Fibroblast of pulmonary artery (primary cell): ENCODE measurements at places on chromosomes 7 and 10.

DNA sequence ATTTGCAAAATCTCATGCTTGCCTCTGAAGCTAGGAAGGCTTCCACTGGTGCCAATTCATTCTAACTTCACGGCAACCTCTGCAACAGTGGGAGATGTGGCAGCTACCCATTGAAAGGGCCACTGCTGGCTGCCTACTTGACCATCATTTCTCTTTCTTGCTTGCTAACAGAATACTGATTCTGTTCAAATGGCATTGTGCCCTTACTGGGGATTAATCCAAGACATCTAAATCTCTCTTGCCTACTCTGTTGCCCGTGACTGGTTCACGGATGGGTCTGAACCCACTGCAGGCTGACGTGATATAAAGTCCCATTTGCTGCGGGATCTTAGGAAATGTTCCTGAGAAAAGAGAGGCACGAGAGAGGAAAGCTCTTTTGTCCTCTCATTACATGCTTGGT is 51.3 kb upstream of the GSDME start:
- no peak for DNase-seq

DNA sequence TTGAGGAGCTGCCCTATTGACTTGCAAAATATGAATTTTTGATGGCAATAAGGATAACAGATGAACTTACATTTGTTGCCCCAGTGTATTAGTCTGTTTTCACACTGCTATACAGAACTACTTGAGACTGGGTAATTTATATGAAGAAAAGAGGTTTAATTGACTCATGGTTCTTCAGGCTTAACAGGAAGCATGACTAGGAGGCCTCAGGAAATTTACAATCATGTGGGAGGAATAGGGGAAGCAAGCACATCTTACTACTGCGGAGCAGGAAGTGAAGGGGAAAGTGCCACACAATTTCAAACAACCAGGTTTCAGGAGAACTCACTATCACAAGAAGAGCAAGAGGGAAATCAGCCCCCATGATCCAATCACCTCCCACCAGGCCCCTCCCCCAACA is 57.9 kb downstream of the ZNF22 start:
- DNase-seq: peak; percentile 43

DNA sequence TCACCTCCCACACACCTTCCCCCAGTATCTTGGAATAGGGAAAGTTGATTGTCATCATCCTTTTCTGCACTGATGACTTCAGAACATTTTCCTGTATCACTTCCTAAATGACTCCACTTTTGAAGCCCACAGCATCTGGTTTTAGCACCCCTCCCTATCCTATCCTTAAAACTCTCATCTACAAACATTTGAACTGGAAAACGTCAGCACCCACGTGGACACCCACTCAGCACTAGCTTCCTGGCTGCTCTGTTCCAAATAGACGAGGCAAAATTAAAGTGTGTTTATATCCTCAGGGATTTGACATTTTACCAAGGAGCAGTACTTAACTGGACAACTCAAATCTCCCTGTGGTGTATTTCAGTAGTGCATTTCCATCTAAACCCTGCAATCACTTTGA is 73.9 kb downstream of the REEP3 start:
- DNase-seq: peak; percentile 19

- DNase-seq: no peak
Measured at GRCh38 chr10:126670895-126671261, 385 bp upstream of the C10orf90 start.

DNA sequence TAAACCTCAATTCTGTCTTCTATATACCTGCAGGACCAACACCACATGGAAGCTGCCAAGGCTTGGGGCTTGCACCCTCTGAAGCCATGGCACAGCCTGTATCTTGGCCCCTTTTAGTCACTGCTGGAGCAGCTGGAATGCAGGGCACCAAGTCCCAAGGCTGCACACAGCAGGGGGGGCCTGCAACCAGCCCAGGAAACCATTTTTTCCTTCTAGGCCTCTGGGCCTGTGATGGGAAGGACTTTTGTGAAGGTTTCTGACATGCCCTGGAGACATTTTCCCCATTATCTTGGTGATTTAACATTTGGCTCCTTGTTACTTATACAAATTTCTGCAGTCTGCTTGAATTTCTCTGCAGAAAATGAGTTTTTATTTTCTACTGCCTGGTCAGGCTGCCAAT is 123.2 kb upstream of the PCGF5 start:
- no peak for DNase-seq

- no peak for DNase-seq
Measured at GRCh38 chr10:119024882-119025281, 4.6 kb upstream of the NANOS1 start.

DNA sequence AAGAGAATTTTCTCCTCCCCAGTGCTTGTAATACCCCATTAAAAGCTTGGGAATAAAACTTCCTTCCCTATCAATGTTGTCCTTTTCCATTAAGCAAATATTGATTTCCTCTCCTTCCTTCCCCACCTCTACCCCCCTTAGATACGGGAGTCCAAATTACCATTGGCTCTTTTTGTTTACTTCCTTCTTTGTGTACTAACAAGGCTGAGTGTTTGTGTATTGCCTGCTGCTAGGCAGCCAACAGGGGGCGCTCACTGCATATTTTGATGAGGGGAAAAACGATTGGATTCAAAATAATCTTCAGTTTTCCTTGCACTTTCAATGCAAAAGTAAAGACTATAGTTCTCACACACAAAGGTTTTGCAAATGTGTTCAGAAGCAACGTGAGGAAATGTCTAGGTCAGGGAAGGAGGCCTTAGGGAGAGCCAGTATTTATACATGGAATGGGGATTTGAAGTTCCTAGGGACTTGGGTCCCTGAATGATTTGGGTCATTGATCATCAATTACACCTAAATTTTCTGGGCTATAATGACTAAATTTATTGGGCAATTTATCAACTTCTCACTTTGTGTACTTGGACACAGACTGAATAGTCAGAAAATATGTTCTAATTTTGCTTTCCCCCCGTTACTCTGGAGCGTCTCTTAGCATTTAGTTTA is 23.6 kb upstream of the VPS41 start:
- peak; percentile 65 for DNase-seq

DNA sequence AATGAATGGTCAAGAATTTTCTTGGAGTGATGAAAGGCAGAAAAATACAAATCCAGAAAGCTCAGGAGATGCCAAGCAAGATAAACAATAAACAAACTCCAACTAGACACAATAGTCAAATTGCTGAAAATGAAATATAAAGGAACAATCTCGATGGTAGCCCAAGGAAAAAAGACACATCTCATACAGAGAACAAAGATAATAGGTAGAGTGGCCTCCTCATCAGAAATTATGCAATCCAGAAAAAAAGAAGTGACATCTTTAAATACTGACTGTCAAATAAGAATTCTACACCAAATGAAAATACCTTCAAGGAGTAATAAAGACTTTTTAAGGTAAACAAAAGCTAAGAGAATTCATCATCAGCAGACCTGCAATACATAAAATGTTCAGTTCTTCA is 150.4 kb downstream of the ANK3 start:
- DNase-seq: no peak

GRCh38 chr10:97140049-97140846 is 45.5 kb downstream of the SLIT1 start:
- DNase-seq: no peak

DNA sequence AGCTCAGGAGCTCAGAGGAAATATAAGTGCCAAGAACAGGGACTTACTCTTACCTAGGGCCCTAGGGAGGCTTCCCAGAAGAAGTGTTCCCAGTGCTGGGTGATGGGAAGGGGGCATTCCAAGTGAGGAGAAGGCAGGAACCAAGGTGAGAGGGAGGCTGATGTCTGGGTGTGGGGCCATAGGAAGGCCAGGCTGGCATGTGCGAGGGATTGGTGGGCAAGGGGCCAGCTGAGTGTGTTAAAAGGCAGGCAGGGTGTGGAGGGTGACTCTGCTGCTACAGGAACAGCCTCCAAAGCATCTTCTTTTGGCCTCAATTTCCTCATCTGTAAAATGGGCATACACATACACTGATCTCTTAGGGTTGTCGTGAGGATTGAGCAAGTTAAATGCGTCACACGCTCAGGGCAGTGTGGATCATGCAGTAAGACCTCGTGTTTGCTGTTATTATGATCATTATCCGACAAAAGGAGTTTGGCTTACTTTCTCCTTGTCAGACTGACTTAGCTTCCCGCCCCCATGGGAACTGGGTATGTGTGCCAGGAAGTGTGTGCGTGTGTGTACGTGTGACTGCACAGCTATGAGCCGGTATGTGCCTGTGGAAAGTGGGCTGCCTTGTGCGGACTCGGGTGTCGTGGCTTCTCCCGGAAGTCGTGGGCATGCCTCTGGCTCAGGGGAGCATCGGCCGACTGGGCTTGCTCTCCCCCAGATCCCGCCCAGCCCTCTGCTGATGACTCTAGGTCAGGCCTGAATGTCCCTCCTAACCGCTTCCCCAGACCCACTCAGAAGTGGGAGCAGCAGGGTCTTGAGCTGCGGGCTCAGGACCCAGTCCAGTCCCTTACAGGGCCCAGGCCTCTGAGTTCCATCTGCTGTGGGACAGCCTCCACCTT is 59.6 kb downstream of the NEURL1 start:
- no peak for DNase-seq

DNA sequence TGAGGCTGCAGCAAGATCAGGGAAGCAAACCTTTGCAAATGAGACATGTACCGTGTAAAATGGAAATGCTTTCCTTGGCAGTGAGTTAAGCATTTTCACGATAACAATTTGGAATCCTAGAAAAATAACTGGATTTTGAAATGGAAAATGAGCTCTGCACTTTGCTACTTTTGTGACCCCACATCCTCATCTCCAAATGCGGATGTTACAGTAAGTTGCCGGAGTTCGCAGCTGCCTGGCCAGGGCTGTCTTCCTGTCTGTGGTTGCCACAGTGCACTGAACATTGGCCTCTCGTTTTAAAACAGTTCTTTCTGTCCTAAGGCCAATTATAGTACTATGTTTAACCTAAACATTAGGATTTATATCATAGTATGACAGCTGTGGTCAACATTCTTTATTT is 136.2 kb upstream of the FZD8 start:
- no peak for DNase-seq

GRCh38 chr7:30238721-30239441 is 45.5 kb upstream of the ZNRF2 start:
- peak; percentile 48 for DNase-seq

DNA sequence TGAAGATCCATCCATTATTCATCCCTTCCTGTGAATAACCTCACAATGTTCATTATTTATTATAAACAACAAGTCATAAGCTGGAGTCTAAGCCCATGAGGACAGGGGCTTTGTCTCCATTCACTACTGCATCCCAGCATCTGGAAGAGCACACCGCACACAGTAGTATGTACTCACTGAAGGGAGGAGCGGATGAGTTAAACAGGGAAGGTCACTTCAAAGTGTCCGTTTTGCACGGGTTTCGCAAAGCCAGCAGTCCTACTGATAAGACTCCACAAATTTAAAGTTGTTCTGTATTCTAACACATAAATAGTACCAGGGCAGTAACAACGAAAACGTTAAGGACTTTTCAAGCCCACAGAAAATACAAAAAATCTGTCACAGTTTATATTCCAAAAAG is 167.9 kb downstream of the PARD3 start:
- no peak for DNase-seq

- no peak for DNase-seq
Measured at GRCh38 chr10:33753389-33753788, 418.9 kb upstream of the NRP1 start.
